ENCODE measurements at places on chromosomes 6 and 20.

- no peak for DNase-seq
Measured at GRCh38 chr20:869606-870005, 36.1 kb downstream of the FAM110A start.

DNA sequence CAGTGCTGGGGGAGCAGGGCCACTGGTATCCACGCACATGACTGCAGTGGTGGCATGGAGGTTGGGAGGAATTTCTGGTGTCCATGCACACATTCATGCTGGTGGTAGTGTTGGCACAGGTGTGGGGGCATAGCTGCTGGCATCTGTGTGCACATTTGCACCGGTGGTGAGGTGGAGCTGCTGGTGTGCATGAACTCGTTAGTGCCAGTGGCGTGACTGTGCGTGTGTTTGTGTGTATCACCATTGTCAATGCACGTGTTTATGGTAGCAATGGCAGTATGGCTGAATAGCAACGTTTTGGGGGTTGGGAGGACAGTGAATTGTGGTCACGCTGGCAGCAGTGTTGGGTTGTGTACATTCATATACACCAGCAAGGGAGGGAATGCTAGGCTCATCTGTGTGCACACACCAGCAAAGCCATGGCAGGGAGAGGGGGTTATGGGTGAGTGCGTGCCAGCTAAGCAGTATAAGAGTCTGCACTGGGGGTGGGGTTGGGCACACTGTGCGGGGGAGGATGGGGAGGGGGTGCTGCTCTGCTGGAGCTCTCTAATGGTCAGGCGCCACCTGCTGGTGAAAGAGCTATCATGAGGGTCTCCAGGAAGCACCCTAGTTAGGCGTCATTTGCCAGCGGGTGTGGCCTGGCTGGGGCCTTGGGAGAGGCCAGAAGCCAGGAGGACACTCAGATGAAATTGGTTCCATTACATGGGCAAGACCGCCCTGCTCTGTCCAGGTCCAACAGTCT lies 626.1 kb upstream of the ID4 start:
- no peak for DNase-seq

- DNase-seq = peak; percentile 1
Measured at GRCh38 chr20:22160101-22160652, 424.2 kb downstream of the FOXA2 start.

DNA sequence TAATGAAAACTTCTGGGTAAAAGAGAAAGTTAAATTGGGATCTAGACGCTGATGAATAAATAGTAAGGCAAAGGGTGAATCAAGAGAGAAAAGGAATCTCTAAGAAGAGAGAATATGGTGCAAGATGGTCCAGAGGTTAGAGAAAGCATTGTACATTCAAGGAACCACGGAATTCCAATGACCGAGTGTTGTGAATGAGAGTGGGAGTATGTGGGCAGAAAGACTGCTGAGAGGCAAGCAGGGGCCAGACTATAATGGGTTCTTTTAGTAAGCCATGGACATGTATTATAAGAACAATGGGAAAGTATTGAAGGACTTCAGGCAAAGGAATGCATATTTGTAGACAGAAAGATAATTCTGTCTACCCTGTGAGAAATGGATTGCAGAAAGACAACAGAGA lies 45.2 kb downstream of the SPTLC3 start:
- no peak for DNase-seq

GRCh38 chr20:1478566-1478965 lies 11.9 kb upstream of the NSFL1C start:
- peak; percentile 16 for DNase-seq

DNA sequence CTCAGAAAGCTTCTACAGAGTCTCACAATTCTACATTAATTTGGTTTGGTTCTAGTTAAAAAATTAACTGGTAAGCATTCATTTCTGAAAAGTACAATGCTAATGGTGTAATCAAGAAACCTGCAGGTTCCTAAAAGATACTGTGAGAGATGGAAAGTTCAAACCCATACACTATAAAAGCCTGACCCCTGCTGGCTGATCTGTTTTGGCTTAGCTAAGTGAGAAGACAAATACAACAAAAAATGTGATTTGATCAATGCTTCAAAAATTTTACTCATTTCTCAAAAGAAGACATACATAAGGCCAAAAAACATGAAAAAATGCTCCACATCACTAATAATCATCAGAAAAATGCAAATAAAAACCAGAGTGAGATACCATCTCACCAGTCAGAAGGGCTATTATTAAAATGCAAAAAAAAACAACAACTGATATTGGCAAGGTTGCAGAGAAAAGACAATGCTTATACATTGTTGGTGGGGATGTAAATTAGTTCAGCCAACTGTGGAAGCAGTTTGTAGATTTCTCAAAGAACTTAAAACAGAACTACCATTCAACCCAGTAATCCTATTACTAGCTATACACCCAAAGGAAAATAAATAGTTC lies 102.8 kb downstream of the MOXD1 start:
- DNase-seq = peak; percentile 56

DNA sequence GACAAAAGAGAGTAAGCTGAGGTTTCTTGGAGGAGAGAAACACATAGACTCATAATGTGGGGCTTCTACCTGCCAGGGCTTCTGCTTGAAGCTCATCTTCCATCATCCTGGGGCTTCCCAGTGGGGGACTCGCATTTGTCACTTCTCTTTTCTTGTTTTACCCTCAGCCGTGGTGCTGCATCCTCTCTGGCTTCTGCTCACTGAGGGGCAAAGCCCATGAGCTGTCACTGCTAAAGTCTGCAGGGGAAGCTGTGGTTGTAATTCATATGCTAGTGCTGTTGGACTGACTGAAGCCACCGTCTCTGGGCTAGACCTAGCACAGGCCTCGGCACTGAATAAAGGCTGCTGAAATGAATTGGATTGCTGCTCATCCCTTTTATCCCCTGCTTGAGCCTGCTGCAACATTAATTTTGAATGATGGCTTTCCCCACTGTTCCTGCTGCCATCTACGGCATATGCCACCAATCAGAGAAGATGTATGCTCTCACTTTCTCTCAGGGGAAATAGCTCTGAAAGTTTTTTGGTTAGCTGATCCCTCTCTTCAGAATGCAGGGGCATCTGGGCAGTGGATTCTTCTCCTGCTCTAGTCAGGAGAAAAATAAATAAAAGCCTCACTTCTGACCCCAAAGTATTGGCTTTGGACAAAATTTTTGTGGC lies 568.4 kb upstream of the MAP3K7 start:
- DNase-seq = no peak

DNA sequence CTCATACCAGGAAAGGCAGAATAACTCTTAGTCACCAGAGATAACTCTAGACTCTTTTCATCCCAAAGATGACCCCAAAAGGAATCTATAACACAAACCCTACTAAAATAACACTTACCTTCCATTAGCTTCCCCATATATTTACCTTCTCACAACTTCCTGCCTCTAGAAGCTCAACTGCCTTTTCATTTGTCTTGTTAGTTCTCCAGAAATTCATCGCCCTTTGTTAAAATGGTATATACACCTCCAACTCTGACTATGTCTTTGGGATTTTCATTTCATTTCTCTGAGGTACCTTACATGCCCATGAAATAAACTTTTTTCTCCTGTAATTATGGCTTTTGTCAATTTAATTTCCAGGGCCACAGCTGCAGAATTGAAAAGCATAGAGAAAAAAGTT lies 33.5 kb downstream of the GCM1 start:
- no peak for DNase-seq

GRCh38 chr6:163902993-163903392 lies 488.5 kb downstream of the QKI start:
- DNase-seq = no peak

DNA sequence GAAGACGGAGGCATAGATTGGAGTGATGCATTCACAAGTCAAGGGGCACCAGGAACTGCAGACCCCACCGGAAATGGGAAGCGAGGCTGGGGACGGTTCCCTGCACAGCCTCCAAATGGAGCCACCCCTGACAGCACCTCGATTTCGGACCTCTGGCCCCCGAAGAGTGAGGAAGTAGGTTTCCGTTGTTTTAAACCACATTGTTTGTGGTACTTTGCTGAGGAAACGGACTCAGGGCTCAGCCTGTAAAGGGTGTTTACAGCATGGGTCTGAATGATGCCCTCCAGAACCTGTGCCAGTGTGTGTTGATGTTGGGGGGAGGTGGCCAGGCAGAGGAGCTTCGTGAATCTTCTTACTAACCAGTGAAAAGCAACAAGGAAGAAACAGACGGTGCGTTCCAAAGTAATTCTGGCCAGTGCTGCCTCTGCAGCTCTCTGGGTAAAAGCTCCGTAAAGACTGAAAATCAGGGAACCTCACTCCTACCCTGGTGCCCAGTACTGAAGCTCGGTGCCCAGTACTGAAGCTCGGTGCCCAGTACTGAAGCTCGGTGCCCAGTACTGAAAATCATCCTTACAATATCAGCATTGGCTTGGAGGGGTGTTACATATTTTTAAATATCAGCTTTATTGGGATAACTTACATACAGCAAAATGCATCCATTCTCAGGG lies 30.1 kb upstream of the CCR6 start:
- DNase-seq = no peak

- DNase-seq = peak; percentile 5
Measured at GRCh38 chr6:125611573-125612344, 137.7 kb upstream of the HEY2 start.

DNA sequence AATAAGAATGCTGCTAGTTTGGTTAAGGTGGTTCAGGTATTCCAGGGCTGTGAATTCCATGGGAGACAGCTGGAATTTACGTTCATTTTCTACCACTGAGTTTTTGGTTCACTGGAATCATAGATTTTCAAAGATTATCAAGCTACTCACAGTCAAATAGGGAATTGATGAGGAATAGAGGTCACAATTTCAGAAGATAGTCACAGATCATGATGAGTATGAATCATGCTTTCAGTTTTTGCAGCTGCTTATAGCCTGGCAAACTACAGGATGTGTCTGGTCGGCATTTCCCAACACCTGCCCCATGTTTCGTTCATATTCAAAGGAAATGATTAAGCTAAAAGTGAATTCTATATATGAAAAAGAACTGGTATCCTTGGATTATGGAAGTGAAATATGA lies 58.7 kb downstream of the BCKDHB start:
- peak; percentile 50 for DNase-seq

DNA sequence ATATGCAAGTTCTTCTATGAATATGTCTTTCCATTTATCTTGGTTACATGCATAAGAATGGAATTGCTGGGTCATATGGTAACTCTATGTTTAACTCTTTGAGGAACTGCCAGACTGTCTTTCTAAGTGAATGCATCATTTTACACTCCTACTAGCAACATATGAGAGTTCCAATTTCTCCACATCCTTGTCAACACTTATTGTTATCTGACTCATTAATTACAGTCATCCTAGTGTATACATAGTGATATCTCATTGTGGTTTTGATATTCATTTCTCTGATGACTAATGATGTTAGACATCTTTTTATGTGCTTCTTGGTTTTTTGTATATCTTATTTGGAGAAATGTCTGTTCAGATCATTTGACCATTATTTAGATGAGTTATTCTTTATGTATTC lies 96.7 kb upstream of the LAMP5 start:
- peak; percentile 74 for DNase-seq

DNA sequence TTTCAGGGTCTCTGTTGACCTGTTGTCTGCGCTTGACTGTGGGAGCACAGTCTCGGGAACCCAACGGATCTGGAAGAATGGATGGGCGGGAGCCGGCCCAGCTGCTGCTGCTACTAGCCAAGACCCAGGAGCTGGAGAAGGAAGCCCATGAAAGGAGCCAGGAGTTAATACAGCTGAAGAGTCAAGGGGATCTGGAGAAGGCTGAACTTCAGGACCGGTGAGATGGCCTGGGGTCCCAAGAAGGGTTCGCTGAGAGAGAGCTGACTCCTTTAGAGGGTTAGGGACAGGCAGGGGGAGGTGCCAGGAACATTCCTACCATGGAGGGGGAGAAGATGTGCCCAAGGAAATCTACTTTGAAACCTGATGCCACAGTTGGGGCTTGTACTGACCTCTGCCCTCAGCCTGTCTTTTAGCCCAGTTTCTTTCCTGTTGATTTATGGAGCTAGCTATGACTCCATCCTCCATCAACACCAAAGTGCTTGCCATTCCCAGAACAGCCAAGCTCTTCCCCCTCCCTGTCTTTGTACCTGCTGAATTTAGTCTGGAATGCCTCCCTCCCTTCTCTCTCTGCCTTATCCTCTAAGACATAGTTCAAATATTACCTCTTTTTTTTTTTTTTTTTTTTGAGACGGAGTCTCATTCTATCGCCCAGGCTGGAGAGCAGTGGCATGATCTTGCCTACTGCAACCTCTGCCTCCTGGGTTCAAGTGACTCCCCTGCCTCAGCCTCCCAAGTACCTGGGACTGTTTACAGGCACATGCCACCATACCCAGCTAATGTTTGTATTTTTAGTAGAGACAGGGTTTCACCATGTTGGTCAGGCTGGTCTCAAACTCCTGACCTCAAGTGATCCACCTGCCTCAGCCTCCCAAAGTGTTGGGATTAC lies 12.2 kb downstream of the CEP250 start:
- DNase-seq = peak; percentile 66

DNA sequence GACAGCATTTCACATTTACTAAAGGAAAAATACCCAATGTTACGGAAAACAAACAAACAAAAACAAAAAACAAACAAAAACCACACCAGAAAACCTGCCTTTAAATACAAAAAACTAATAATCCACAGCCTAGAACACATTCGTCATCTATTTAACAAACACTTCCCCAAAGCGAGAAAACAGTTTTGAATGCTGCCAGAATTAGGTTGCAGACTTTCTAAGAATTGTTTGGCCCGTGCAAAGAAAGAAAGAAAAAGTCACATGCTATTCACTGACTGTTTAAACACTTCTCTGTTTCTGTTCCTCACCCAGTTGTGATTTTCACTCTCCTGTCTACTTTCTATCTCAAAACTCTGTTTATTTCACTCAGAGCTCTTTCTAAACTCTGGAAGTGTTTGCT lies 52.5 kb downstream of the BCAS1 start:
- no peak for DNase-seq

DNA sequence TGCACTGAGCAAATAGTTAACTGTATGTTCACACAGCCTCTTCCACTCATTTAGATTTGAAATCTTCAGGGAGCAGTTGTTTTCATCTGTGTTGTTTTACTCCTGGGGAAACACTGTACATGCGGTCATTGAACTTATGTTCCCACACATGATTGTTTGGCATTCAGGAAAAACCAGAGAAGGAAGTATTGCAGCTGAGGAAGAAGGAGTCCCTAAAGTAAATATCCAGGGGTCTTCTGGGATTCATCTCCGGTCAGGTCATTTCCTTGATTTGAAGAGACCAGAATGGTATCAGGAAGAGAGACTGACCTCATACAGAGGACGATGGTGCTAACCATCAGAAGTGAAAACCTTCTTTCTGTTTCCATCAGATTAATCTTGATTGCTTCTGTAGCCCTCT lies 52.5 kb downstream of the DCBLD1 start:
- DNase-seq = no peak

GRCh38 chr20:7841291-7841970 lies 98.8 kb downstream of the HAO1 start:
- peak; percentile 70 for DNase-seq

GRCh38 chr6:22600059-22600458 lies 30.7 kb downstream of the HDGFL1 start:
- peak; percentile 37 for DNase-seq
